Peyer's patch (tissue), 4 donors: ENCODE measurements at places on chromosomes 7 and 10. TPM values are rescaled to one million over a fixed set of nuclear protein-coding genes. Genes with fewer than 3 reads are reported as not detected.

DNA sequence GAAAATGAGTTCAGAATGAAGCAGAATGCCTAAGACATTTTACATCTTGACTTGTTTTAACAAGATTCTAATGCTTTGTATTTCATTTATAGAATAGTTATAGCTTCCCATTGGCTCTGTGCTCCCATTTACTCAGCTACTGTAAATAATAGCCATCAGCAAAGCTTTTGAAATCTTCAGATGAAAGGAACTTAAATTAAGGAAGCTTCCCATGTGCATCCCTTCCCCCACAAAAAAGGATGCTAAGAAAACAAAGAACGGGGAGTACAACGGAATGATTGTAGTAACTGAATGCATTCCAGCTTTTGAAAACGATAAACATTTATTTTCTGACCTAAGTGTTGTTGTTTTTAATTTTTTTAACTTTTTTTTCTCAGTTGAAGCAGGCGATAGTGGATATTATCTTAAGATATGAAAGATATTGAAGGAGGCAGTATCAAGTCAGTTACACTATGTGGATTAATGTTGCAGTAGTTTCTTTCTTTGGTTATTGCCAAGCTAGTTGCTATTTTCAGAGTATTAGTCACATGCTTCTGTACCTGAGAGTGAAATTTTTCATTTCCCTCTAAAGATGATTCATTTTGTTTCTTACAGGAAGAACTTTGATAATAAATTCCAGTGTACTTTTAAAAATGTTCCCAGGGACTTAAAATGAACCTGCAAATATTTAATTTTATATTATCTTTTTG is 129.2 kb downstream of the KCND2 start:
- H3K4me3 ChIP-seq = no peak overlapping the region
- no peaks in the 10 kb centered on the region for H3K4me1 ChIP-seq
- H3K27ac ChIP-seq = no peak overlapping the region
- H3K36me3 ChIP-seq = no peaks in the 10 kb centered on the region
- no peak for DNase-seq

DNA sequence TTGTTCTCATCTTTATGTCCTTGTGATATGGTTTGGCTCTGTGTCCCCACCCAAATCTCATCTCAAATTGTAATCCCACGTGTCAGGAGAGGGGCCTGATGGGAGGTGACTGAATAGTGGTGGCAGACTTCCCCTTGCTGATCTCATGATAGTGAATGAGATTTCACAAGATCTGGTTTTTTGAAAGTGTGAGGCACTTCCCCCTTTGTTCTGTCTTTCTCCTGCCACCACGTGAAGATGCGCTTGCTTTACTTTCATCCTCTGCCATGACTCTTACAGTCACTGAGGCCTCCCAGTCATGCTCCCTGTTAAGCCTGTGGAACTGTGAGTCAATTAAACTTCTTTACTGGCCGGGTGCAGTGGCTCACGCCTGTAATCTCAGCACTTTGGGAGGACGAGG is 161.0 kb downstream of the HERPUD2 start:
- H3K4me3 ChIP-seq = no peak overlapping the region
- no peaks in the 10 kb centered on the region for H3K36me3 ChIP-seq
- H3K27me3 ChIP-seq = no peaks in the 10 kb centered on the region
- H3K4me1 ChIP-seq = no peaks in the 10 kb centered on the region
- no peak for DNase-seq

DNA sequence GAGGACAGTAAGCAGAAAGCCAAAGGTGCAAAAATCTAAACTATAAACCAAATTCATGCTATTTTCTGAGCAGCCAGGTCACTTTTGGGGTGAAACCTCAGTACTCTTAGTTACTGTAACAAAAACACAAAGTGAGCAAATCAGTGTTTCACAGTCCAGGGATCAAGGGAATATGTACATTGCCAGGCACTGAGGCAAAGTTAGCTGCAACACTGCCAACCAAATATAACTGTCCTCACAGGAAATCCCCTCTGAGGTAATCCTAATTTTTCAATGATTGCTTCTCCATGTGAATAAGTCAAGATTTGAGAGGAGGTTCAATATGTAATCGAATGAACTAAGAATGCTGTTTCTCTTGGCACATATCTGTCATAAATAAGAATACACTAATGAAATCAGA is 229.7 kb downstream of the TSPAN12 start:
- H3K4me3 ChIP-seq = no peak overlapping the region
- DNase-seq = no peak
- H3K36me3 ChIP-seq = no peaks in the 10 kb centered on the region

OR13A1 gene
- total RNA-seq = not detected

DNA sequence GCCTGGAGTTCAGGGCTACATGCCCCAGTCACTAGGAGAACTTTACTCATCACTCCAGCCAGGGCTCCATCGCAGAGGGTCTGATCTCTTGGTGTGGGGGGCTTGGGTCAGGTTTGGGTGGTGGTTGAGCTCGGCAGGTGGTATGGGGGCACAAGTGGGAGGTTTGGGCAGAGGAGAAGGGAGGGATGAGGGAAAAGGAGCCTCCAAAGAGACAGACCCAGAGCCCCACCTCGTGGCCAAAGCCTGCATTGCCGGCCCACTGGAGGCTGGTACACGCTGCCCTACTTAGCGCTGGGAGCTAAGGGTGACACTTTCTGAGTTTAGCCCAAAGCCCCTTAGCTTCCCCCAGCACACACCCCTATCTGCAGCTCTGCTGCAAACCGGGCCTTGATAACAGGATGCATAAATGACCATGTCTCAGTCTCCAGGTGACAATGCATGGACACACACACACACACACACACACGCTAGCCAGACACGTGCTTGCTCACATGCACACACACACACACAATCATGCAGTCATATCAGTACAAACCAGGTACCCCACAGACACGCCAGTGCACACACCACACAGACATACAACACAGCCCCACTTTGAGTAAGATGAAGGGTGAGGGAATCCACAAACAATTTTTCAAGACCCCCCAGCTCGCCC is 14.7 kb downstream of the LZTS2 start:
- H3K36me3 ChIP-seq = no peaks in the 10 kb centered on the region
- H3K27ac ChIP-seq = no peak overlapping the region
- DNase-seq = peak; percentile 94
- no peaks in the 10 kb centered on the region for H3K27me3 ChIP-seq
- no peak overlapping the region for H3K4me3 ChIP-seq
- peaks cover 25% of the 10 kb centered on the region for H3K4me1 ChIP-seq

DNA sequence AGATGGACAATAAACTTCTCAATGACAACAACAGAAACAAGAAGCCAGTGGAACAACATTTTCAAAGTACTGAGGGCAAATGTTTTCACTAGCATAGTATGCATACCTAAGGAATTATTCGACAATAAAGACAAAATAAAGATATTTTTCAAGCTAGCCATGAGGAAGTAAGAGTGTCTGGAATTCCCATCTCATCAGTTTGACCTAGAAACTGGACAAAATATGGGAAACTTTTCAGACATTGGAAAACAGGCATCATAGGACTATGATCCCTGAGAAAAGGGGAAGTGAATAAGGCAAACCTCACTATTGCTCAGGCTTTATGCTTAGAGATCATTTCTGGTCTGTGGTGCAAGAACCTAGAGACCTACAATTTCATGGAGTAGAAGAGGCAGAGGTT is 86.3 kb downstream of the OAT start:
- H3K27ac ChIP-seq = no peak overlapping the region
- H3K27me3 ChIP-seq = no peaks in the 10 kb centered on the region
- no peaks in the 10 kb centered on the region for H3K4me1 ChIP-seq
- no peak for DNase-seq
- H3K36me3 ChIP-seq = no peaks in the 10 kb centered on the region

GRCh38 chr7:4714767-4715409 is 32.8 kb downstream of the FOXK1 start:
- no peaks in the 10 kb centered on the region for H3K27me3 ChIP-seq
- no peak overlapping the region for H3K27ac ChIP-seq
- no peak for DNase-seq
- no peak overlapping the region for H3K4me3 ChIP-seq
- H3K36me3 ChIP-seq = no peaks in the 10 kb centered on the region

PDE1C gene
- 3.0 TPM for total RNA-seq

LAMB1 gene
- 821 TPM for total RNA-seq

GSAP gene
- total RNA-seq = 30.1 TPM

DNA sequence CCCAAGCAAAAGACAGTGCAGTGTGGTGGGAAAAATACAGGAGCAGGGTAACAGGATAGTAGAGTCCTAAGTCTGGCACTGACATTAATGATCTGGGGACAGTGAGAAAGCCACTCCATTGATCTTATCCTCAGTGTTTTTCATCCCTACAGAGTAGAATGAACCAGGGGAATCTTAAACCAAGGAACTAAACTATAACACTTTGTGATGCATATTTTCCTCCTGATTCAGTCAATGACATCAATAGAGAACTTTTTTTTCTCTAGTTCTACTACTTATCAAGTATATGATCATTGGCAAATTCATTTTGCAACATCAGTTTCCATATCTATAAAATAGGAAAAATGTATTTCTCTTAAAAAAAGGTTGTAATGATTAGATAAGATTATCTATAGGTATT is 151.1 kb downstream of the TMEM26 start:
- H3K4me1 ChIP-seq = no peaks in the 10 kb centered on the region
- DNase-seq = no peak
- no peak overlapping the region for H3K27ac ChIP-seq
- no peaks in the 10 kb centered on the region for H3K36me3 ChIP-seq
- H3K27me3 ChIP-seq = no peaks in the 10 kb centered on the region
- H3K4me3 ChIP-seq = no peak overlapping the region

DNA sequence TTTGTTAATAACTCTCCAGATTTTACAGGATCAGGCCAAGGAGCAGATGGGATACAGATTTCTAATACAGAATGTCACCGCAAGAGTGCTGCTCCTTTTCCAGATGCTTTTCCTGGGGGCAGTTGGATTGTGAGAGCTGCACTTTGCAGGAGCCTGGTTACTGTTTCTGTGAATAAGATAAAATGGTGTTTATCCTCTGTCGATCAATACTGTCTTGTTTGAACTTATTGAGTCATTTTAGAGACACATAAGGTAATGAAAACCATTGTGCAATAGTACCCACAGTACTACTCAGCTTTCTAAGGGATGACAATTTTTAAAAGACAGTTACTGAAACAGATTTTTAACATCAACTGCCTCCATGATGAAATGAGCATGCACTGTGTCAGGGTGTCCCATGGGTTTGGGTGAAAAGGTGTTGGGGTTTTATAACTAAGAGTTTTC is 2.9 kb downstream of the A1CF start:
- H3K4me3 ChIP-seq = no peak overlapping the region
- peaks cover 9% of the 10 kb centered on the region for H3K4me1 ChIP-seq
- no peaks in the 10 kb centered on the region for H3K36me3 ChIP-seq

STEAP2 gene
- 22.4 TPM for total RNA-seq

LHFPL3 gene
- total RNA-seq = not detected

CRCP gene
- 39.5 TPM for total RNA-seq

OGDHL gene
- 4.3 TPM for total RNA-seq

- no peak overlapping the region for H3K4me3 ChIP-seq
- DNase-seq = no peak
- no peak overlapping the region for H3K27ac ChIP-seq
- no peaks in the 10 kb centered on the region for H3K27me3 ChIP-seq
- no peaks in the 10 kb centered on the region for H3K4me1 ChIP-seq
Measured at GRCh38 chr7:28654110-28654509, 241.8 kb downstream of the CREB5 start.

- H3K4me1 ChIP-seq = no peaks in the 10 kb centered on the region
- no peaks in the 10 kb centered on the region for H3K27me3 ChIP-seq
- H3K27ac ChIP-seq = peak overlapping the region; percentile 55
- no peak for DNase-seq
Measured at GRCh38 chr7:134729895-134730294, 49.5 kb upstream of the CALD1 start.

ACTL6B gene
- total RNA-seq = not detected

DNA sequence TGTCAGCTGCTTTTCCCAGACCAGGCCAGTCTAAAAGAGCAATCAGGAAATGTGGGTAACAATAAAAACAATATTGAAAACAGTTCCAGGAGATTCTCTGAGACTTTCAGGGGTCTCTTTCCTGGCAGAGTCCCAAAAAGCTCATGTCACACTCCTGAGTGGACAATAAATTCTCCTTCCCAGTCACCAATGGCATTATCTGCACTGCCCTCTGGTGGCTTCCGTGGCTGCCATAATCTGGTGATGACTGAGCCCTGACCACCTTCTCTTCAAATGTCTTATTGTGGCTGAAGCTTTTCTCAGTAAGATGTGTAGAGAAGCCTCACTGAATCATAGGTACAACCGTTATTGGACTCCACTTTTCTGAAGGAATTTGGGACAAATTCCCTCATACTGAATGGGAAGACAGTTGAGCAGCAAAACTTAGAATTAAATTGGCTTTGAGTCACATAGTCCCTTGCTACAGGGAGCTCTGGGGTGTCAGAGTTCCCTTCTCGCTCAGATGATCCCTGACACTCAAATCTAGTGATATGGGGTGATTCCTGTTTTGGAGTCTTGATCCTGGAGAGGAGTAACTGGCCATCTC is 24.4 kb upstream of the ASAH2 start:
- DNase-seq = peak; percentile 43
- no peak overlapping the region for H3K4me3 ChIP-seq
- no peaks in the 10 kb centered on the region for H3K27me3 ChIP-seq
- no peak overlapping the region for H3K27ac ChIP-seq
- no peaks in the 10 kb centered on the region for H3K36me3 ChIP-seq

- no peak overlapping the region for H3K4me3 ChIP-seq
- no peaks in the 10 kb centered on the region for H3K36me3 ChIP-seq
- no peak overlapping the region for H3K27ac ChIP-seq
Measured at GRCh38 chr10:118940386-118940785, 89.1 kb upstream of the NANOS1 start.

CLEC2L gene
- not detected for total RNA-seq

GRCh38 chr10:79137826-79138225 is 69.1 kb downstream of the ZMIZ1 start:
- H3K27me3 ChIP-seq = no peaks in the 10 kb centered on the region
- H3K36me3 ChIP-seq = peaks cover 39% of the 10 kb centered on the region
- H3K27ac ChIP-seq = peak overlapping the region; percentile 72
- H3K4me1 ChIP-seq = peaks cover 23% of the 10 kb centered on the region
- H3K4me3 ChIP-seq = no peak overlapping the region
- peak; percentile 38 for DNase-seq

DNA sequence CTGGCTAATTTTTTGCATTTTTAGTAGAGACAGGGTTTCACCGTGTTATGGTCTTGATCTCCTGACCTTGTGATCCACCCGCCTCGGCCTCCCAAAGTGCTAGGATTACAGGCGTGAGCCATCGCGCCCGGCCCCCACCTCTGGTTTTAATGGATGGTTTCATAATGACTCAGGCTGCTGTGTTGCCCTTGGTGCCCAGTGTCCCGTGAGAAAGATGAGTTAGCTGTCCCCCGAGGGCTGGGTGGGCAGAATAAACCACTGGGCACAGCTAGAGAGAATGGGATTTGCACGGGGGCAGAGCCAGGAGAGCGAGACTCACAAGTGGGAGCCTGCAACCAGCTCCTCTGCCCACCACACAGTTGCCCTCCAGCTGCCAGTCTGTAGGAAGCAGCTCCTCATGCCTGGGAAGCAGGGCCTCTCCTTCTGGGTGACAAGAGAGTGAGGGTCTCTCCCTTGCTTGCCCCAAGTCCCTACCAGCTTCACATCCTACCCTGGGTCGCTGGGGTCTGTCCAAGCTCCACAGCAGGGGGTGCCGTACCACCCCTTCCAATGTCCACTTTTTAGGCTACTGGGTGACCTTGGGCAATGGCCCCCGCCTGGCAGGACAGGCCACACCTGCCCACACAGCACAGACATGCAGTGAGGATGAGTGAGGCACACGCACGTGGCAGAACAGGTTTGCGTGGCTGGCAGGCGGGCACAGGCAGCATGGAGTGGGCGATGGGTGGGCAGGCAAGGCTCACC is 16.1 kb upstream of the NDST2 start:
- H3K27me3 ChIP-seq = no peaks in the 10 kb centered on the region
- no peaks in the 10 kb centered on the region for H3K4me1 ChIP-seq
- DNase-seq = no peak

GRCh38 chr10:65377687-65378086 is 1548.1 kb upstream of the LRRTM3 start:
- H3K4me1 ChIP-seq = no peaks in the 10 kb centered on the region
- no peak overlapping the region for H3K27ac ChIP-seq
- H3K36me3 ChIP-seq = no peaks in the 10 kb centered on the region
- H3K27me3 ChIP-seq = no peaks in the 10 kb centered on the region
